ENCODE measurements at places on chromosomes 5 and 9.

DNA sequence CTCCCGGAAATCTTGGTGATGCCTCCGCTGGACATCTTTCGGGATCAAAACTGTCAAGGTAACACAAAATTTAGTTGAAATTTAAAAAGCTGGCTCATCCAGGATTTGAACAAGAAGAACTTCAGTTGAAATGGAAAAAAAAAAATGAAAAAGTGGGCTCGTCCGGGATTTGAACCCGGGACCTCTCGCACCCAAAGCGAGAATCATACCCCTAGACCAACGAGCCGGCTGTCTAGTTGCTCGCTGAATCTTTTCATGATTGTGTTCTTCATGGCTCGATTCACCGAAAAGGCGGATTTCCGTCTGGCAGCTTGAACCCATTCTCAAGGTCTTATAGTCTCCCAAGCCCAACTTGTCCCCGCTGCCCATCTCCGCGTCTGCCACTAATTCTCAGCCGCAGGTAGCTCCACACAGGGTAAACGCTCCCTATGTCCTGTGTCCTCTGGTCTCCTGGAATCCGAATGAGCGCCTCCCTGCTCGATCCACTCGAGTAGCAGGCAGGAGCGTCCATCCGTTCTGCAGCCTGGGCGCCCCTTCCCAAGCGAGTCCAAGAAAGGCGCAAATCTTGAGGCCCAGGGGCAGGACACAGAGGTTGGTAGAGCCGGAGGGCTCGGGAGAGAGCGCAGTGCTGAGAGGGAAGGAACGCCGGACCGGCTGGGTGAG lies 16.2 kb downstream of the TRIM7 start:
- DNase-seq: no peak

DNA sequence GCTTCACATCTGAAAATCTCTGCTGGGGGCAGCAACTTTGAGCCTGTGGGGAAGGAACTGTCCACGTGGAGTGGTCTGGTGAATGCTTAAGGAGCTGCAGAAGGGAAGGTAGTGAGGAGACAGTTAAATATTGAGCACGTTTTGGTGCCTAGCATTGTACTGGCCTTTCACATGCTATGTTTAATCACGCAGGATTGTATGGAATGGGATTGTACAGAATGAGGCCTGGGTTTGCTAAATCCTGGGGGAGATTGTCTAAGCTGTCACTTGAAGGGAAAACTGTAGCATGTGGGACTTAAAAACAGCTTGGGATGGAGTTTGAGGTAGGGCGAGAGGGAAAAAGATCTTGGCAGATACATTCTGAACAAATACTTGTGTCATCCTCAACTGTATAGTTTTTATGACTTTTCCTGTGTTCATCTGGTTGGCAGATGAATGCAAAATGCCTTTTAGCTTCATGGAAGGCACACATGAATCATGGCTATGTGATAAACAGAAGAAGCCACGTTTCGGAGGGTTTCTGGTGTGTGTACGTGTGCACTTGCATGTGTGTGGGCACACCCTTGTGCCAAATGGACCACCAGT lies 106.6 kb downstream of the TMC1 start:
- DNase-seq: no peak

DNA sequence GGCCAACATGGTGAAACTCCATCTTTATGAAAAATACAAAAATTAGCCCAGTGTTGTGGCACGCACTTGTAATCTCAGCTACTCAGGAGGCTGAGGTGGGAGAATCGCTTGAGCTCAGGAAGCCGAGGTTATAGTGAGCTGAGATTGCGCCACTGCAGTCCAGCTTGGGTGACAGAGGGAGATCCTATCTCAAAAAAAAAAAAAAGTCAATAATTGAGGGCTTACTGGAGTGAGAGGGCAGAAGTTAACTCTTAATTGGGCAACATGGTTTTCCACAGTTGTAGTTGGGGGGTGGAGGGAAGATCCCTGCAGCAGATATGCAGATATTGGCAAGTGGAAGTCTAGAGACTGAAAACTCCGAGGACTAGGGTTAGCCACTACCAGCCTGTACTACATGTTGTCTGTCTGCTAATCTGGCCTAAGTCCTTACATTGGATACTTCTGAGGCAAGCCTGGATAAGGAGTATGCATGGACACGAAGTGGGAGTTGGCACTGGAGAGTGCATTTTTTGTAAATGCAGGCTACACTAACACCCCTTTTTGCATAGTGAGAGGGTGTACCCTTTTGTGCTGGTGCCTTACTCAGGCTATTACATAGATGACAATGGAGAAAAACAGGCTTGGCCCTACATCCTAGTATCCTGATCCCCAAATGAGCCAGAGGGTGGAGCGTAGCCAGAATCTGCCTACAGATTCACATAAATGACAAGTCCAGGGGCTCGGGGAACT lies 89.0 kb upstream of the NIPBL start:
- no peak for DNase-seq

GRCh38 chr9:1910269-1910811 lies 104.8 kb upstream of the SMARCA2 start:
- no peak for DNase-seq

- DNase-seq: no peak
Measured at GRCh38 chr5:95935553-95936100, 26.0 kb downstream of the ELL2 start.

- DNase-seq: no peak
Measured at GRCh38 chr9:18849270-18849669, 183.7 kb downstream of the SAXO1 start.

GRCh38 chr5:107602896-107603295 lies 67.8 kb downstream of the EFNA5 start:
- DNase-seq: no peak

- peak; percentile 63 for DNase-seq
Measured at GRCh38 chr5:150217873-150218692, 28.2 kb downstream of the SLC6A7 start.

DNA sequence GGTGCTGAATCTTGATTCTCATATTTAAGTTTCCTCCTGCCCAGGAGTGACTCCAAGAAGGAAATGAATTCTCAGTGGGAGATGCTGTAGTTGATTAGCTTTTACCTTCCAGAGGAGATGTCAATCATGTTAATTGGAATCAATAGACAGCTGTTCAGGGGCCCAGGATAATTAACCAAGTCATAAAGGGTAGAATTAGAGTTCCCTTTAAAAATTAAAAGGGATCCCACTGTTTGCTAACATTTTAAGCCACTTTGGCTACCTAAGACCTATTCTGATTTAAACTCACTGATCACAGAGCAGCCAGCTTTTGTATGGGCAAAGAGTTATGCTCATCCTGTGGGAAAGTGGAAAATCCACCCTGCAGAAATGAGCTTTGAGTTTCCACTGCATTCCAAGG lies 249.6 kb downstream of the SLIT3 start:
- no peak for DNase-seq

DNA sequence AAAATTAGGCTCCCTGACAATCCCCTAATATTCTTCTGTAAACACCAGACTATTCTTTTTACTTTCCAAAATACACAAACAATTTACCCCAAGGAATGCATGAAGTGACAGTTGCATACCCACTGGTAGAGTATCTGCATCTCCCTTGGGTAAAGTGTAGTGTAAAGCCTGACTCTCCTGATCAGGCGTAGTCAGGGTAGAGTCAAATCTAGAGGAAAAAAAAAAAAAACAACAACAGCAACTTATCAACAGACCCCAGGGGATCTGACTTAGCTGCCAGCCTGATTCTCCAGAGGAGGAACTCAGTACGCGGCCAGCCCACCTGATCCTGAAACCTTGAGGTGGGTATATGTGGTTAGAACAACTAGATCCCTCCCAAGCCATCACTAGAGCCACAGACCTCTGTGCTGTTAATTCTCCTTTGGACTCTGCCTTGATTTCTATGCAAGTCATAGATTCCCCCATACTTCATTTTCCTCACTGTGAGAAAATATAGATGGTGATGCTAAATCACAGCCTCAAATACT lies 61.0 kb downstream of the ZNF608 start:
- no peak for DNase-seq

- DNase-seq: no peak
Measured at GRCh38 chr9:112858625-112859147, 32.0 kb downstream of the SLC46A2 start.

DNA sequence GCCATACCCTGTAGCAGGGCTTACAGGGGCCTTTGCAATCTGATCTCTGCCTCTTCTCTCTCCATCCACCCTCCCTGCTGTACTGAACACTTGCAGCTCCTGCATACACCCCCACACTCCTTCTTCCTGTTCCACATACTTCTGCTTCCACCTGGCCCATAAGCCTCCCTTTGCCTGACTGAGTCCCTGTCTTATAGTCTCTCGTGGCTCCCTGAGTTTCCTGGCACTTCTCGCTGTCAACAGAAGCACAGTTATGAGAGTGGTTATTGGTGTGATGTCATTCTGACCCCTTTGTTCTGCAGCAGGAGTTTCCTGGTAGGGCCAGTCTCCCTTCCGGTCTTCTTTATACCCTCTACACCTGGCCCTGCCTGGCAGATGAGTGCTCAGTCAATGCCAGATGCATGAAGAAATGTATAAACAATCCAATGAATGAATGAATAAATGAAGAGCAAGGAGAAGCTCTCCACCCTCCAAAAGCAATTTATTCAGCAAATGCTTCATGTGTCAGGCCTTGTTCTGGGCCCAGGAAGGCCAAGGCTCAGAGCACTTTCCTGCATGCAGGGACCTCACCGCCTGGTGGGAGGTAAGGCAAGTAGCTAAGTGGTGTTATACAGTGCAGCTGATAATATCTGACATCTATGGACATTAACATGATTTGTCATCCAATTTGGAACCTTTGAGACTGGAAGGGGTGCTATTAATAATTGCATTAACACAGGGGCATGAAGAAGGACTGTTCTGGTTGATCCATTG lies 20.5 kb upstream of the CSF1R start:
- no peak for DNase-seq

DNA sequence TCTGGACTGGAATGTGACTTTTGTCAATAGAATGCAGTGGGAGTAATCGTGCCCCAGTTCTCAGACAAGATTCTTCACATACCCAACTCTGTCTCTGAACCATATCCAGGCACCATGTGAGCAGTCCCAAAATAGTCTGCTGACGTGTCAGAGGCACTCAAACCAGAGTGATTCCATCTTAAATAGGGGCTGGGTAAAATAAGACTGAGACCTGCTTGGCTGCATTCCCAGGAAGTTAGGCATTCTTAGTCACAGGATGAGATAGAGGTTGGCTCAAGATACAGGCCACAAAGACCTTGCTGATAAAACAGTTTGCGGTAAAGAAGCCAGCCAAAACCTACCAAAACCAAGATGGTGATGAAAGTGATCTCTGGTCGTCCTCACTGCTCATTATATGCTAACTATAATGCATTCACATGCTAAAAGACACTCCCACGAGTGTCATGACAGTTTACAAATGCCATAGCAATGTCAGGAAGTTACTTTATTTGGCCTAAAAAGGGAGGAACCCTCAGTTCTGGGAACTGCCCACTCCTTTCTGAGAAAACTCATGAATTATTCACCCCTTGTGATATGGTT lies 16.9 kb upstream of the PLCXD3 start:
- DNase-seq: no peak

DNA sequence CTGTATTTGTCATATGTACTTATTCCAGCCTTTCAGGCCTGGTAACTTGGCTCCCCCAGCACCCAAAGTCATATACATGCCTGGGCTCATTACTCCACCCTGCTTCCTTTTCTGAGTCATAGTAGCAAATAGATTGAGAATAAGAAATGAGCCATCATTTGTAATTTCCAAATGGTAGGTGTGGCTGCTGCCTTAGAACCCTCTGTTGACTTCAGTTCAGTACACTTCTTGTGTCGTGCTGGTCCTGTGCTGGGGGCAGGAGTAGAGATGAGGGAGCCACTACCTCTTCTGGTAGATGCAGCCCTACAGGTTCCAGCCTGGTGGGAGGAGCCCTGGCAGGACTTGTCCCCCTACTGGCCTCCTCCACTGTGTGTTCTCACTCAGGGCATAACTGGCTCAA lies 11.1 kb downstream of the GM2A start:
- no peak for DNase-seq

DNA sequence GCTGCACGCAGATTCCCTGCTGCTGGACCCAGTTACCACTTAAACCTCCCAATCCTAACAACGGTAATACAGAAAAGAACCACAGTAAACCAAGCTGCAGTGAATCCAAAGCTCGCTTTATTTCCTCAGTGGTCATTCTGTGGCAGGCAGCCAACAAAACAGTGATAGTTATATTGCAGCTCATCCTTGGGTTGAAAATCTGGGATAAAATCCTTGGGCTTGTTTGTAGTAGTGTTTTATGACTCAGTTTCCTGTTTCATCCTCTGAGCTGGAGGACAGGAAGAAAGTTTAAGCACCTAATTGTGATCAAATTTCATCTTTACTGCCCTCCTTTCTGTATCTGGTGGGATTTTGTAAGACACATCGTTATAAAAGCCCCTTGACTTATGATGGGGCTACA lies 31.4 kb downstream of the HMGCR start:
- no peak for DNase-seq

DNA sequence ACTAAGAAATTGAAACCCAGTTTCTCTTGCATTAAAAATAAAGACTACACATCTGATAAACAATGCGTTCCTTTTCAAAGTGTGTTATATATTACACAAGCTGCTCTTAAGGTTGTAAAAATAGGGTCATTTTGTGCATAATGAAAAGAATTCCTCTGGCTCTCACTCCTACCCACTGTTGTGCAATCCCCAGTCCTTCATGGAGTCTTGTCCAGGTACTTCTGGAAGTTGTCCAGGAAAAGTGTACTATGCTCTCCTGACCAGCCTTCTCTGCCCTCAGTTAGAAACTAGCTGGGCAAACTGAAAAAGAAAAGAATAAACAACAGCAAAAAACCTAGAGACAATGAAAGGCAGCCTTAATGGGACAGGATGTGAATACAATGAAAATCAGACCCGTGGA lies 345.5 kb upstream of the PAPPA start:
- no peak for DNase-seq

DNA sequence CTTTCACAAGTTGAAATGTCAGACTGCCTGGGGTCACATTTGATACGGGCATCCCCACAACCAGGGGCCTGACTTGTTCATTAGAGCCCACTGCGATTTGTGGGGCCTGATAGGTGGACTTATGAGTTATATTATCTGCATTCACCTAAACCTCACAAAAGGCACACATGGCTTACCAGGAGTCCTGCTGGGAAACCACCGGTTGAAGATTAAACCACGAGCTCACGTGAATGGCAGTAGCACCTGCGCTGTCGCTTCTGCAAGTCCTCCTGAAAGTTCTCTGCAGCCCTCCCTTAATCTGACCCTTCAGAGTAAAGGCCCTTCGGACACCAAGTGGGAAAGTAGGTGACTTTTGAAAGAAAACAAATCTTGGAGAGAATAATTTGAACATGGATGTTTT lies 68.9 kb downstream of the PPIC start:
- DNase-seq: no peak

DNA sequence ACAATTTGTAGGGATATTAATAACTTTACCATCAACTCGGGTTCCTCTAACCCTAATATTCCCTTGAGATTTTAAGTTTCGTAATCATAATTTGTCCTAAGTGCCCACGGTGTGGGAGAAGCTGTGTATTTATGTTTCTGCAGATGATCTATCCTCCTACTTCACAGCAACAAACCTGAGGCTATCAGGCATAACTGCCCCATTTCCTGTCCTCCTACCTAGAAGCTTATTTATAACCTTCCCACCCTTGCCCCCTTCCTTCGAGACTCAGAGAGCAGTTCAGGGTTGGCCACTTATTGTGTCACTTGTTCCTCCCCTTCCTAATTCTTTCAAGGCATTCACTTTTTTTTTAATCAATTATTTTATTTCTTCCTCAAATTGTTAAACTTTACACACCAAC lies 29.6 kb upstream of the LCP2 start:
- DNase-seq: no peak
